ENCODE measurements at places on chromosomes 5 and 9.

GRCh38 chr5:10736354-10736753, 24.7 kb downstream of the DAP start:
- no peak for DNase-seq

- DNase-seq = no peak
These were observed 313.7 kb upstream of the IRX4 start for GRCh38 chr5:2196416-2196815.

DNA sequence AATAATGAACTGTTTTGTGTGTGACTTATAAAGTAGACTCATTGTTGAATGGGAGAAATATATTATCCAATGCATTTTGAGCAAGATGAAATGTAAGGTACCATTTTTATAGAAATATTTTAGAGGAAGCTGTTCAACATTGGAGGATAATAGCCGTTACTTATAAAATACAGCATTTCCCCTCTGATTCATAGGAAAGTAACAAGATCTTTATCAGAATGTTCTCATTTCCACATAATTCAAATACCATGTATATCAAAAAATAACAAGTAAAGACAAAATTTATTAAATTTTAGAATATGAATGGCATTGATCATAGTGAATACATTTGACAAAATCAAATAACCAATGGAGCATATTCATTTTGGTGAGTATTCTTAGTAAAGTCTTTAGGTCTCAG, 346.7 kb upstream of the PTGER4 start:
- no peak for DNase-seq

- no peak for DNase-seq
These were observed 9.1 kb downstream of the TYRP1 start for GRCh38 chr9:12702160-12702758.

DNA sequence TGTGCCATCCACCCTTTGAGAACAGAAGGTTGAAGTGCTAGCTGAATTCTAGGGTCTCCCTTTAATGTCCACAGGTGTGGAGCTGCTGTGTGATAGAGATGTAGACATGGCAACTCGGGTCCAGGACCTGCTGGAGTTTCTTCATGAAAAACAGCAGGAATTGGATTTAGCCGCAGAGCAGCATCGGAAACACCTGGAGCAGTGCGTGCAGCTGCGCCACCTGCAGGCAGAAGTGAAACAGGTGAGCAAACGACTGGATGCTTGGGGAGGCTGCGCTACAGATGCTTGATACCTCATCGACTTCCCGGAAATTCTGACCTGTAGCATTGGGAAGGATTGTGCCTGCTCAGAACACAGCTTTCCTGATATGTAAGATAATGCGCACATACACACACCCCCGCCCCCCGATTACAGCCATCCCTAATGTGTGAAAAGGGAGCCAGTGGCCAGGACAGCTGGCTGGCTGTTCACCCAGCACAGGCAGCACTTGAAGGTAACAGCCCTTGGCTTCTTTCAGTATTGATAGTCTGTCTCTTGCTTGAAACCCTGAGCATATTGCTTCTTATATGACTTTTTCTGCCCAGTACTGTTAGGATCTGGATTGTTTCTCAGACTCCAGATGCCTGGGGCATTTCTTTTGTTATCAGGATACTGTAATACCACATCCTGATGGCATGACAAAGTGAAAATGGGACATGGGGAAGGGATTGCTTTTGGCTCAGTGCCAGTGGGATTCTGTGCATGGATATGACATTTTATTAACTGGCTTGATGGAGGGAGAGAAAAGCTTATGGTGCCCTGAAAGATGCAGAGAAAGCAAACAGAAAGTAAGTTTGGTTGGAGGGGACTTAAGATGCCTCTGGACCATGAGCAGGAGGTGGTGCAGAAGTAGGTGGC, 216.8 kb upstream of the OTULINL start:
- no peak for DNase-seq

- no peak for DNase-seq
These were observed 2.3 kb downstream of the UQCRQ start for GRCh38 chr5:132868754-132869153.

- no peak for DNase-seq
These were observed 2127.3 kb upstream of the WWC1 start for GRCh38 chr5:166163996-166164610.

DNA sequence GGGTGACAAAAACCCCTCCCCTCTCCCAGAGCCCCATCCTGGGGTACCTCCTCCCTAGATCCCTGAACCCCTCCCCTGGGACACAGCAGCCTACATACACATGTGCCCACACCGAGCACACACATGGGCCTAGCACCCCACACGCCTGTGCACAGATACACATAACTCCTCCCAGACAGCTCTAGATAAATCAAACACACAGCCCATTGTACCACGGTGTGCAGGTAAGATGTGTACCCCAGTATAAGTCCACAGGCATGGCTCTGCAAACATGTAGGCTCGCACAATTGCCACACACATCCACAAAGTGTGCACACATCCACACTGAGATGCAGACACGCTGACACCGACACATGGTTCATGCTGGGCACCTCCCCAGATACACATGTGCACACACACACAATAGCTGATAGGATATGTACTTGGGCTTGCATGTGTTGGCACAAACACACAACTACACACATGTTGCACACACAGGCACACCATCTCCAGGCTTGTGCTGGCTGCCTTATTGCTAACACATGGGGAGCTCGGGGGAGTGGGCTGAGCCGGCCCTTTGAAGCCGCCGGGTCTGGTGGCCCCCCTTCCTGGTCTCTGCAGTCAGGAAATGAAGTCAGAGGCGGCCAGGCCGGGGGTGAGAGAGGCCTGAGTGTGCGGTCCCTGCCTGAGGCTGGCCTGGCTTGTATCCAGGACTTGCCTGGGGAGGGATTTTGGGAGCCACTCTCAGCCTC, 30.2 kb downstream of the GOLGA2 start:
- DNase-seq = no peak

DNA sequence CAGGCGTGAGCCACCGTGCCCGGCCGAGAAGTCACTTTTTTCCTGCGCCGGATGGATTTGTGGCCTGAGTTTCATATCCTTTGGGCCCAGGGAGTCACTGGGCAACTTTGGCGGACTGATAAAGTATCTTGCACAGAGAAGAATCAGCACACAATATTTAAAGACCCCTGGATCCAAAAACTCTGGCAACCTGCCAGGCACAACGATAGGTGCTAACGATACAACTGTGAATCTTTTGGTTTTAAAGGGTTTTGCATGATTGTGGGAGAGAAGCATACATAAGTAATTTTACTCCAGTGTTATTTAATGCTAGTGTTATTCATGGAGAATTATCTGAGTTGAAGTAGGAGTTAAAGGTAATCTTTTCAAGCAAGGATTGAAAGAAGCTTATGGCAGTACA, 85.3 kb downstream of the TAF11L14 start:
- DNase-seq = no peak

GRCh38 chr9:98993570-98993945, 49.9 kb downstream of the COL15A1 start:
- no peak for DNase-seq

GRCh38 chr9:94174164-94174563, 84.9 kb upstream of the ZNF169 start:
- no peak for DNase-seq

- no peak for DNase-seq
These were observed 185.6 kb downstream of the C9orf50 start for GRCh38 chr9:129435291-129435690.

- no peak for DNase-seq
These were observed 40.0 kb upstream of the MYO10 start for GRCh38 chr5:16975950-16976624.

GRCh38 chr9:38026021-38026809, 42.8 kb downstream of the SHB start:
- DNase-seq = no peak

DNA sequence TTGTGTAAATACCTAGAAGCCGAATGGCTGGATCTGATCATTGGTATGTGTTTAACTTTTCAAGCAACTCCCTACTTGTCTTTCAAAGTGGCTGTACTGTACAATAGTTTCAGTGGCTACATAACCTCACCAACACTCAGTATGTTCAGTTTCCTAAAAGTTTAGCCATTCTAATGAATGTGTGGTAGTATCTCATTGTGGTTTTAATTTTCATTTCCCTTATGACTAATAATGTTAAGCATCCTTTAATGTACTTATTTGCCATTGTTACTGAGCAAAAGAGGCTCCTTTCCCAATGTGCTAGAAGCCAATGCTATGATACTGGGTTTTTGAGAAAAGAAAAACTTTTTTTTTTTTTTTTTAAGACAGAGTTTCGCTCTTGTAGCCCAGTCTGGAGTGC, 27.8 kb upstream of the ALDOB start:
- no peak for DNase-seq

All from CD4-positive, alpha-beta T cell treated with Interleukin-6 at 100 ng/mL for 8 hours (primary cell).